ENCODE measurements at places on chromosomes 6 and 20.
A peak's percentile ranks its signal among the peaks of the same experiment; 100 is the strongest.

DNA sequence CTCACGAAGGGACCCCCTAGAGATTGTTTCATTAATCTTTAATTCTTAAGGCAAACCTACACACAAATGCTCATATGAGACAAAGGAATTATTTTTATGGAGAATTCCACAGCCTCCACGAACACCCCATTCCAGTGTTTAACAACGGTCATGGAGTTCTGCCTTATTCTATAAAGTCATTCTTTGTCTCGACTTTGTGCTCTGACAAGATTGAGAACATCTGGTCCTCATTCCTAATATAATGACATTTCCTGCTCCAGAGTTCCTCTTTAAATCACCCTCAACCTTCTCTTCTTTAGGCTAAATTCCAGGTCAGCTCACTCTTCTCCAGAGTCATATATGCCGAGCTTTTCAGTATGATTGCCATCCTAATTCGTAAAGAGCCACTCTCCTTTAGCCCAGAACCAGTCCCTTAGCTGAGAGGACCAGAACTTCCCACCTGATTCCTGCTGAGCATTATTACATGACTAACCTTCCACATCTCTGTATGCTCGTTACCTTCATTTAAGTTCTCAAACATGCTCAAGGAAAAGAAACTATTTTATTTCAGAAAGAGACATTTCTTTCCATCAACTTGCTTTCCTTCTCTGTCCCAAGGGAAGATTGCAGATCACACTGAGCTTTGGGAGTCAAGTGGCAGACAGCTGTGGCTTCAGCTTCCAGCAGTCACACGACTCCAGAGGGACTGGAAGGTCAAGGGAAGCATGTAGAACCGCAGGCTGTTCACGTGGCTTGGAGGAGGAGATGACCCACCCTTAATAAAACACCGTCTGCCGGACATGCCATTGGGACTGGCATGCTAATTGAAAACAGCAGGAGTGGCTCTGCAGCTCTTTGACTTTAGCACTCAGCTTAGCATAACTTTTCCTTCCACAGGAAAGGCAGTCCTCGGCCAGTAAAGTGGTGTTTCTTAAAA, 467.1 kb upstream of the HSF2 start:
- peak; percentile 97 for DNase-seq

DNA sequence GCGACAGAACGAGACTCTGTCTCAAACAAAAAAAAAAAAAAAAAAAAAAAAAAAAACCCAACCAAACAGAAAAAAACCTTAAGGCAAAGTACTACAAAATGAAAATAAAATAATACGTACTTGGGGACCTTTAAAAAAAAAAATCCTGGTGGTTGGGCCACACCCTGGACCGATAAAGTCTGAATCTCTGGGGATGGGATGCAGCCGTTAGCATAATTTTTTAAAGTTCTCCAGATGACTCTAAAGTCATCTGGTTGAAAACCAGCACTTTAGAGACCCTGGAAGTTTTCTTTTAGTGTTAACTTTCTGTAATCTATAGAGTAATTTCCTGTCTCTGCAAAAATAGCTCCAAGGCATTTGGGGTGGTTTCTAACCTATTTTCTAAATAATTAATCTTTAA, 142.9 kb upstream of the SALL4 start:
- DNase-seq = no peak

- DNase-seq = peak; percentile 69
Measured at GRCh38 chr20:50267041-50267865, 76.6 kb downstream of the CEBPB start.

GRCh38 chr6:52503851-52504781, 72.7 kb downstream of the TRAM2 start:
- DNase-seq = peak; percentile 79

DNA sequence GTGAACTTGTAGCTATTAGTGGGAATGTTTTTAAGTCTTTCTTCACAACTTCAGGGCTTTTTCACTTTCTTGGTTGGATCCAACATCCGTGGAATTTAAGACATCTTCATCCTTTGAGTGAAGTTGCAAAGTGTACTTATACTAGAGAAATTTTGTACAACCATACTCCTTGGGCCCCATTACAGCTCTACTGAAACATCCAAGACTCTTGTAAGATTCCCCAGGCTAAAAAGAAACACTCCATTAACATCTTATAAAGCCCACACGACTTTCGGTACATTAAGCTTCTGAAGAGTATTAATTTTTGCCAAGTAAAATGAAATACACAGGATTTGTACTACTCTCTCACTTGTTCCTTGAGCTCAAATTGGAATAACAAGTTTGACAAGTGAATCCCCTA, 5.4 kb downstream of the PCNA start:
- DNase-seq = no peak

- no peak for DNase-seq
Measured at GRCh38 chr20:33791959-33792597, 19.1 kb upstream of the CHMP4B start.

GRCh38 chr6:53706525-53706924, 41.0 kb upstream of the KLHL31 start:
- DNase-seq = no peak

GRCh38 chr20:34579979-34580940, 21.7 kb downstream of the MAP1LC3A start:
- DNase-seq = no peak

DNA sequence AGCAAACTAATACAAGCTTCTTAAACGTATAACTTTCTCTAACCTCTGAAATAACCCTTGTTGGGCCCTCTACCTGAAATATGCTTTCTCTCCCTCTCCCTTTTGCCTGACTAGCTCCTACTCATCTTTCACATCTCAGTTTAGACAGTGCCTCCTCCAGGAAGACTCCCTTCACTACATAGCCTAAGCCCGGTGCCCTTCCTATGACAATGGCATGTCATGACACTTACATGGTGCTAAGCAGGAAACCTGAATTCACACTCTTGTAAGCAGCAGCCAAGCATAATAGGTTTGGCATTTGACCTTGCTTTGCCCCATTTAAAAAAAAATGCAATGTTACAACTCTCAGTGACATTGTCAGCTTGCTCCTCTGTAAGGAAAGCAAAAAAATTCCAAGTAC, 33.1 kb upstream of the FBXL4 start:
- DNase-seq = no peak

- DNase-seq = no peak
Measured at GRCh38 chr6:134609716-134610261, 291.9 kb upstream of the SGK1 start.

DNA sequence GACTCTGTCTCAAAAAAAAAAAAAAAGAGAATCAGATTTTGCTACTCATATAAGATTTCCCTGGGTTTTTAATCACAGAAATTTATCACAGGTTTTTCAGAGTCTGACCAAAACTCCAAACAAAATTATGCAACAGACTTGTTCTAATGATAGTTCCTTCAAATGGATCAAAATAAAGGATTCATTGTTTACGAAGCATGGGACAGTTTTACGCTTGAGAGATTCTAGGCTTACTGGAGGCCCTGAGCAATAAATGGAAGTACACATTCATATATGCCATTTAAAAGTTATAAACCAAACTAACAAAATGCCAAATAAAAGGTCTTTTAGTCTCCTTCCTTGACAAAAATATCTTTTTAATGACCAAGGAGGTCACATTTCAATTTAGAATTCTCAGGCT, 245.1 kb upstream of the KCNQ5 start:
- DNase-seq = no peak

DNA sequence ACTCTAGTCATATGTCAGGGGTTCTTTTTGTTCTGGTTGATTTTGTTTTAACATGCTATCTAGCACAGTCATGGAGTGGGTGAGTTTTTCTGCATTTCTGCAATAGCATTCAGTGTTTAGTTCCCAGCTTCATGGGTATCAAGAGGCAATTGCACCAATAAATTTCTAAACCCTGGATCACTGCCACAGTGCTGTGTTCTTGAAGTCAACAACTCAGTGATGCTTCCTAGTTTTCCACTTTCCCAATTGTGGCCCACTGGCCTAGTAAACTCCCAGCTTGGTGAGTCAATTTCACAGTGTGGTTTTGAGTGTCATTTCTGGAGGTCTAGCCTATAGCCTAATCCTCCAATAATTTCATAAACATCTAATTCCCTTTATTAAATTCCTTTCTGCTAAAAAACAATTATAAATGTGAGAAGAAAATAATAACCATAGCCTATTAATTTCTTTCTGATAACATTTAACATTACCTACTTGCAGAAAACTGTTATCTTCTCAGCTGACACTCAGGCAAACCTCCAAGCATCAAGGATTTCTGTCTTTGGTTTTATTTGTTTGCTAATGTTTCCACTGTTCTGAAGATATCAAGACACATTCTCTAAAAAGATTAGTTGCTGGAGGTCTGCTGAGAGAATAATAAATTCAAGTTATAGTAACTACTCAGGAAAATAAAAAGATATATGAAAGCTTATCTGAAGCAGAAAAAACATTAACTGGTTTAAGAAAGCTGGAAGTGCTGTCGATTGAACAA, 89.9 kb downstream of the PDE7B start:
- no peak for DNase-seq

DNA sequence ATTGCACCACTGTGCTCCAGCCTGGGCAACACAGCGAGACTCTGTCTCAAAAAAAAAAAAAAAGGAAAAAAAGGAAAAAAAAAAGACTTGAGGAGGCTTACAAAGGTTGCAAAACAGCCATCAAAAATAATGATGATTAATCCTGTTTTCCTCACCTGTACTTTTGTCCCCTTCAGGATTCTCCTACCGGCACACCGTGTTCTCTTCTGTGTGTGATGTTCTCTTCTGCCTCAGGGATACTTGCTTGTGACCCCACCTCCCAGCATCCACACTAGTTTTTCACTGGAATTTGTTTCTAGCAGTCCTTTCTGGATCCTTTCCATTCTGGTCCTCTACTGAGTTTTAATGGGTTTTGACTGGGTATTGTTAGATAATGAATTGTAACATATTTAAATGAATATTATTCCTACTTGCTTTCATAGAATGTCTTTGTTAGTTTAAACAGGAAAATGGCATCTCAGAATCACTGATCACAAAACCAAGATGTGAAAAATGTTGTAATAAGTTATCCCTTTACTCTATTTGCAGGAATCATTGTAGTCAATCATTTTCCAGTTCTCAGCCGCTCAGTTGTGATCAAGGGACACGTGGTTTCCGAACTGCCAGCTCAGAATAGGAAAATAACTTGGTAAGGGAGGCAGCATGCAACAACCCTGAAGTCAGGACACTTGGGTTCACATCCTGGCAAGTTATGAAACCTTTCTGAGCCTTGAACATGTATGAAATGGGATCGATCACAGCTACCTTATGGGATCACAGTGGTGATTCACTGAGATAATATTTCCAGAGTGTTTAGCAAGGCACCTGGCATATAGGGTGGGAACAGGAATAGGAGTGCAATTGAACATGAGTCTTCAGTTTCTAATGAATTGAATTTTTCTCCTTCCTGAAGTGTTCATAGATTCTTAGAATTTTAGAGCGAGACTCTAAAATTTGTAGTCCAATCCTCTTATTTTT, 8.5 kb downstream of the C6orf89 start:
- DNase-seq = no peak

DNA sequence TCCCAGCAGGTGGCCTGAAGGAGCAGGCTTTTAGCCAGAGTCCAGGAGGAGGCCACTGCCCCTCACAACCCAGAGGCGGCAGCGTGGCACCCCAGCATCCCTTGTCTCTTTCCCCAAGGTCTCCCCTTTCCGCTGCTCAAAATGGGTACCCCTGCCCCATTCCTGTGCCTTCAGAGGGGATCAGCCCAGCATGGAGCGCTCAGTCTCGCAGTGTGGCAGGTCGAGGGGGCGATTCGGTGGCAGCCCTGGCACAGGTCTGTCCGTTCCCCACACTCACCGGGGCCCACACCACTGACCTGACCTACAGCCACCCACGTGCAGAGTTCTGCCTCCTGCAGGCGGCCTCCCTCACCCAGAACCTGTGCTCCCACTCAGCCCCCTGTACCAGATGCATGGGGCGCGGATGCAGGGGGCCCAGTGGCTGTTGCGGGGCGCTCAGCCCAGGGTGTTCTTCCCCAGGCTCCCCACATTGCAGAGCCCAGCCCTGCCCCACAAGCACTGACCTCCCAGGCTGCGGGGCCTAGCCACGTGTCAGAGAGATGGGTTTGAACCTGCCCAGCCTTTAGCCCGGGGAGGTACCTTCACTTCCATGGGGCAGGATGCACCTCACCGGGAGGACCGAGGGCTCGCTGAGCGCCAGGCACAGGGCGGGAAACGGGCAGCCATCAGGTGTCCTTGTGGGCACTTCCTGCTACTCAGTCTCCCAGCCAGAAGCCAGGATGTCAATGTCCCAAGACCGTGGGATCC, 41.8 kb downstream of the DSTN start:
- DNase-seq = no peak

DNA sequence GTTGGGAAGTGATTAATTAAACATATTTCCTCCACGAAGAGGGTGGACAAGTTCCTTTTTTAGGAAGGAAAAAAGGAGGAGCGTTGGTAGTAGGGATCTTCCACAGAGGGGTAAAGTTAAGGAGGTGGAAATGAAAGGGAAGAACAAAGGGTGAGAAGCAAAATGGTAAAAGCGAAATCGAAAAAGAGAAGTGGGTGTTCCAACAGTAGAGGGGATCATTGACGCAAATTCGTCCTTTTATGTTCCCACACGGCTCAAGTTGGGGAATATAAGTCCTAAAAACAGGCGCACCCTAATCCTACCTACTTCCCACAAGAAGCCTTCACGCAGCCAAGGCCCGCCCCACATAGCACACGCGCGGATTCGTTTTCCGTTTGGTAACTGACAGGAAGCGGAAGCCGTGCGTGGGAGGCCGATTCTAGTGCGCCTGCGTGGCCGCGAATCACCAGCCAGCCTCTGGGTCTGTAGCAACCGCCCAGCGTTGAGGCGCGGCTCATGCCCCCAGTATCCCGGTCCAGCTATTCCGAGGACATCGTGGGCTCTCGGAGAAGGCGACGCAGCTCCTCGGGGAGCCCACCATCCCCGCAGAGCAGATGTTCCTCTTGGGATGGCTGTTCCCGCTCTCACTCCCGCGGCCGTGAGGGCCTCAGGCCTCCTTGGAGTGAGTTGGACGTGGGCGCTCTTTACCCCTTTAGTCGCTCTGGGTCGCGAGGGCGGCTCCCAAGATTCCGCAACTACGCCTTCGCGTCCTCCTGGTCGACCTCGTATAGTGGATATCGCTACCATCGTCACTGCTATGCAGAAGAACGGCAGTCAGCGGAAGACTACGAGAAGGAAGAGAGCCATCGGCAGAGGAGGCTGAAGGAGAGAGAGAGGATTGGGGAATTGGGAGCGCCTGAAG, at the start of gene NKAPL:
TSS of gene NKAPL (plus strand) at position 421 of the 901 bp plus-strand sequence. CDS start at position 496, 75 bp downstream.
- DNase-seq = no peak

- DNase-seq = no peak
Measured at GRCh38 chr20:2311329-2311728, 15.5 kb downstream of the TGM3 start.

DNA sequence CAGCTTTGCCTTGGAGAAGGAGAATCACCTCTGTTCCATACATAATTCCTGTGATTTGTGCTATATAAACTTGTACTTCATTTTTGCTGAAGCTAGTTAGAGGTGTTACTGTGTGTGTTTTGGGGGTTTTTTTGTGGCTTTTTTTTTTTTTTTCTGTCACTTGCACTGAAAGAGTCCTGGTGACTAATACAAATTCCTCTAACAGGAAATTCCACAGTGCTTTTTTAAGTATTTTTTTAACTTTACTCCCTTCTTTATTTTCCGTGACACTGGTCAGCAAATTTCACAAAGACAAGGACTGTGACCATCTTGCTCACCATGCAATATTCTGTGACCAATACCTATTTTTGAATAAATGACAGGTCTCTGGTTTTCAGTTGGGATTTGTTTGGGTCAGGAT, 110.5 kb downstream of the ISM1 start:
- DNase-seq = no peak

All from GM04504 (cell line).